ENCODE measurements at places on chromosomes 3 and 15. TPM values are rescaled to one million over a fixed set of nuclear protein-coding genes. Genes with fewer than 3 reads are reported as not detected.

Gene KNG1
- not detected for total RNA-seq

Gene EHHADH
- total RNA-seq: 3.6 TPM

Gene C3orf49
- total RNA-seq: not detected

Gene TTLL13
- 0.06 TPM for total RNA-seq

Gene ARL6
- 5.0 TPM for total RNA-seq

Gene MEGF11
- total RNA-seq: under 0.01 TPM

Gene CCDC54
- not detected for total RNA-seq

Gene GOLGA8N
- total RNA-seq: 2.6 TPM

Gene RAB8B
- 31.4 TPM for total RNA-seq

Gene C3orf38
- 25.0 TPM for total RNA-seq
